ENCODE measurements at places on chromosomes 16 and 17. TPM values are rescaled to one million over a fixed set of nuclear protein-coding genes. Genes with fewer than 3 reads are reported as not detected.

The PMFBP1 gene
- total RNA-seq = 0.05 TPM

The TAT gene
- not detected for total RNA-seq

The KDM6B gene
- 12.8 TPM for total RNA-seq

The KRT33B gene
- total RNA-seq = not detected

The PHOSPHO1 gene
- total RNA-seq = 0.79 TPM

The CYBC1 gene
- 58.0 TPM for total RNA-seq

The HYDIN gene
- total RNA-seq = 0.61 TPM

The MPV17L gene
- total RNA-seq = 5.9 TPM

The HES7 gene
- total RNA-seq = 2.6 TPM

The APPBP2 gene
- 14.8 TPM for total RNA-seq

The ZNHIT3 gene
- total RNA-seq = 85.9 TPM

The FAHD1 gene
- total RNA-seq = 51.7 TPM

Measured in A549 treated with GW870086 at 1 μM for 4 hours (cell line).